ENCODE measurements at places on chromosomes 11 and 22.

GRCh38 chr22:36811094-36811800 is 5.6 kb downstream of the PVALB start:
- no peak for DNase-seq

DNA sequence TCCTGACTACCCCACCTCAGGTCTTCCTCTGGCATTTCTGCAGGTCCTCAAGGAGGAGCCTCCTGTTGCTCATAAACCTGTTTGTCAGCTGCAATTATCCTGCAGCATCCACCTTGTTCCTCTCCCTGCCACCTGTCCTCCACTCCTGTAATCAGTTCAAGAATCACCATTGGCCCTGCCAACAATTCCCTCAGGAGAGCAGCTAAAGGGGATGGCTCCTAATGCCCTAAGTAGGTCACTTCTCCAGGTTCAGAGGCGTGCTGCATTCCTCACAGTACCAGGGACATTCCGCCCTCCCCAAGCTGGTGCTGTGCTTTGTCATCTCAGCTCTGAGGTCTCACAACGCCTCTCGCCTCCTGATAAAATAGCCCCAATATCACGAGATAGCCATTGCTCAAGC is 2.1 kb downstream of the CLDN25 start:
- no peak for DNase-seq

- no peak for DNase-seq
These were observed 405.9 kb downstream of the NXPE2 start for GRCh38 chr11:115084231-115084630.

GRCh38 chr22:46069521-46070214 is 80.7 kb upstream of the PPARA start:
- peak; percentile 78 for DNase-seq

DNA sequence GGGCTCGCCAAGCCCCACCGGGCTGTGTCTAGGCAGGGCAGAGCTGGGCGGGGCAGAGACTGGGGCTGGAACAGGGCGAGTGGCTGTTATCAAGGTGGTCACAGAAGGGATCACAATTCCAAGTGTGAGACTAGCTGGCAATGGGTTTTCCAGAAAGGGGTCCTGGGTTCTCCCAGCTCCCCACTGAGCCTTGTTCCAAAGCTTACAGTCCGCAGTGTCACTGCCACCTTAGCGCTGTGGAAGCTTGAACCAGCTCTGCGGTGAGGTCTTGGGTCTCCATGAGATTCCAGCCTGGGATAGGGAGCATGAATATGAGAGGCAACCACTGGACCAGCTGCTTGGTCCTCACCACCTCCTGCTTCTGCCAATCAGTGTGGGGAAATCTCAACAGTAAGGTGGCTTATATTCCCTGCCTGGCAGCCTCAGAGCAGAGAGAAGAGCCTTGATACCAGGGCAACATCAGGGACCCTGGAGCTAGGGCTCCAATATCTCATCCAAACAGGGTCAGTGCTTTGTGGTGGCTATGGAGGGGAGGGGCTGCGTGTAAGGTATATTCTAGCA is 831 bp downstream of the CD44 start:
- DNase-seq, result no peak
